ENCODE measurements at places on chromosomes 12 and 14. TPM values are rescaled to one million over a fixed set of nuclear protein-coding genes. Genes with fewer than 3 reads are reported as not detected.

The SERPINA9 gene
- total RNA-seq = 2.3 TPM

The CLEC9A gene
- not detected for total RNA-seq

The LALBA gene
- not detected for total RNA-seq

The FITM1 gene
- total RNA-seq = 0.78 TPM

The CFAP251 gene
- total RNA-seq = 6.9 TPM

DNA sequence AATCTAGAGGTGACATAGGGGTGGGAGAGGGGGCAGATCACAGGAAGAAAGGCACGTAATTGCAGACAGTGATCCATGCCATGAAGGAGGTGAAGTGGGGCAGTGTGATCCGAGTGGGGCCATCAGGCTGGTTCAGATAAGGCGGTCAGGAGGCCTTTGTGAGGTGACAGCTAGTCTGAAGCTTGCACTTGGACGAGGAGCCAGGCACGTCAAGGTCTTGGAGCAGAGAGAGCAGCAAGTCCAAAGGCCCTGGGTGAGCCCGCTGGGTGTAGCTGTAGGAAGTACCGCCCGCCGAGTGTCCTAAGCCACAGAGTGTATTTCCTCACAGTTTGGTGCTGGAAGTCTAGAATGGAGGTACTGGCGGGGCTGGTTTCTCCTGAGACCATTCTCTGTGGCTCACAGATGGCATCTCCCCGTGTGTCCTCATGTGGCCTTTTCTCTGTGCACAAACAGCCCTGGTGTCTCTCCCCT, 23.6 kb downstream of the RHOF start:
- peaks cover 37% of the 10 kb centered on the region for H3K4me1 ChIP-seq
- H3K36me3 ChIP-seq = no peaks in the 10 kb centered on the region
- no peak overlapping the region for H3K27ac ChIP-seq

GRCh38 chr12:15591811-15592210, 197.4 kb downstream of the EPS8 start:
- H3K27ac ChIP-seq = no peak overlapping the region
- H3K36me3 ChIP-seq = peaks cover 3% of the 10 kb centered on the region
- H3K4me1 ChIP-seq = no peaks in the 10 kb centered on the region
- H3K27me3 ChIP-seq = no peaks in the 10 kb centered on the region
- no peak for DNase-seq

DNA sequence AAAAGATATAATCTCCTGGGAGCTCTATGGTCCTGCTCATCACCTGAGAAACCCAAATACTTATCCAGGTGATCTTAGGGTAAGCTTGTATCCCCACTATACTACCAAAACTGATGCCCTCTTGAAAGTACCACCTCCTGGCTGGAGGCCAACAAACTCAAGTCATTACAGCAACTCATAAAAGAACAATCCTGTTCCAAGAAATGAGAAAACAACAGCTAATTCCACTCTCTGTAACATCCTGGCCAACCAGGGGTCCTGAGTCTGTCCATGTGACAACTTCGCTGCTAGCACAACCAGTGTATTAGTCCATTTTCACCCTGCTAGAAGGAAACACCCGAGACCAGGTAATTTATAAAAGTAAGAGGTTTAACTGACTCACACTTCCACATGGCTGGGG, 190.0 kb upstream of the BMP4 start:
- no peak for DNase-seq
- H3K27ac ChIP-seq = no peak overlapping the region
- H3K36me3 ChIP-seq = no peaks in the 10 kb centered on the region
- H3K27me3 ChIP-seq = no peaks in the 10 kb centered on the region
- no peak overlapping the region for H3K4me3 ChIP-seq
- H3K4me1 ChIP-seq = no peaks in the 10 kb centered on the region

DNA sequence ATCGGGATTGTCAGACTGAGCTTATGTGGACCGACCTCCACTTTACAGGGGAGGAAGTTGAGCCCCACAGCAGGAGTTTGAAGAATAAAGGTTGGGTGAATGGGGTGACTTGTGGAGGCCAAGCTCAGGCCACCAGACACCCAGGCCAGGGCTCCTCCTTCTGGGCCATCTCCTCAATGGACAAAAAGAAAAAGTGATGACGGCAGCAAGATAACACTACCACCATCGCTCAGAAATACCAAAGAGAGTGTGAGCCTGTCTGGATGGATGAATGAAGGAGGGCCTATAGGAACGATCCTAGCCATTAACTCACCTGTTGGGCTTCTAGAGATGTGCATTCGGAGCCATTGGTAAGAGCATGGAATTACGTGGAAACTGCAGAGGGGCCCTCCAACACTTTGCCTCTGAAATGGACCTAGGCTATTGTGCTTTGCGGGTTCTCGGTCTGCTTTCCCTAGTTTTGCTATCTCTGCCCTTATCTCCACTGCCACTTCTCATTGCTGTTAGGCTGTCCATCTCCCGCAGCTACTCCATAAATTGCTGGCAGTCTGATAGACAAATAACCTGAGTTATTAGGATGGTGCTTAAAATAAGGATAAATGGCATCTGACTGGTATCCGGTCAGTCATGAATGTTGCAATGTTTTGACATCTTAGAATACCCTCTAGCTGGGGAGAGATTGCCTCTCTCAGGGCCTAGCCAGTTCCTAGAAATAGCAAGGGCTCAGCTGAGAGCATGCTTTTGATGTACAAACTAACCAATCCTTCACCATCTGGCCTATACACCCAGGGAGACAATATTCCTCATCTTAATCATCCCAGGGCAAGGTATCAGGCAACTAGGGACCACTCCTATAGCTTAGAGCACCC, 9.6 kb upstream of the PLEK2 start:
- no peak overlapping the region for H3K4me3 ChIP-seq
- no peak for DNase-seq
- H3K4me1 ChIP-seq = no peaks in the 10 kb centered on the region
- no peaks in the 10 kb centered on the region for H3K27me3 ChIP-seq
- no peaks in the 10 kb centered on the region for H3K36me3 ChIP-seq
- no peak overlapping the region for H3K27ac ChIP-seq

DNA sequence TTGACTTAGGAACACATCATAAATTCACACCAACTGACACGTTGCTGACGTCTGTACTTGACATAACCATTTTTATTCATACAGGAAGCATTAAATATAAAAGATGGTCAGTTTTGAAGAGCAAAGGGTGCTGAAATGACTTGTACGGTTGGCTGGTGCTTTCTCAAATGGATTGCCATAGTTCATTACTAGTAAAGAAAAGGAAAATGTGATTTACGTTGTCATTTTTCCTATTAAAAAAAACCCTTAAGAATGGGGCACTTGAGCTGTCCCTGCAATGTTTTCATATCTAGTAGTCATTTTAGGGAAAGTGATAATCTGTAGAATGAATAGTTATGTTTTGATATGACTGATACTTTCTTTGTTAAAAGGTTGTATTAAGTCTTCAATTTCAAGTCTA, 22.5 kb upstream of the MANSC4 start:
- no peaks in the 10 kb centered on the region for H3K27me3 ChIP-seq
- no peak for DNase-seq
- peaks cover 28% of the 10 kb centered on the region for H3K36me3 ChIP-seq
- H3K4me3 ChIP-seq = no peak overlapping the region

DNA sequence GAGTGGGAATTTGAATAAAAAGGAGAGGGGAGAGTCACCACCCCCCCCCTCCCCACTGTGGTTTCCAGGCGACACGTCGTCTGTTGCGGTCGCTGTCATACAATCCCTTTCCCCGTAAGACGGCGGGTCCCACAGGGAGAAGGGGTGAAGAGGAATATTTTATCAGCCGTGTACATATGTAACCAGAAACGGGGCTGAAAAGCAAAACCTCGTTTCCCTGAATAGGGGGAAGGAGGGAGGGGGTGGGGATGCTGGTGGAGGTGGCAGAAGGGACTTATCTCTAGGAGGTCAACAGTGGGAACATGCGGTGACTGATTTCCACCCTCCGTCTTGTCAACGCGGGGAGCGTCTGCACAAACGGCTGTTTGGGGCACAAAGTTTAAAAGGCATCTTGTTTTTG, 171.4 kb downstream of the RBM19 start:
- H3K36me3 ChIP-seq = no peaks in the 10 kb centered on the region
- no peaks in the 10 kb centered on the region for H3K27me3 ChIP-seq
- H3K4me1 ChIP-seq = no peaks in the 10 kb centered on the region
- no peak overlapping the region for H3K4me3 ChIP-seq
- DNase-seq = no peak

DNA sequence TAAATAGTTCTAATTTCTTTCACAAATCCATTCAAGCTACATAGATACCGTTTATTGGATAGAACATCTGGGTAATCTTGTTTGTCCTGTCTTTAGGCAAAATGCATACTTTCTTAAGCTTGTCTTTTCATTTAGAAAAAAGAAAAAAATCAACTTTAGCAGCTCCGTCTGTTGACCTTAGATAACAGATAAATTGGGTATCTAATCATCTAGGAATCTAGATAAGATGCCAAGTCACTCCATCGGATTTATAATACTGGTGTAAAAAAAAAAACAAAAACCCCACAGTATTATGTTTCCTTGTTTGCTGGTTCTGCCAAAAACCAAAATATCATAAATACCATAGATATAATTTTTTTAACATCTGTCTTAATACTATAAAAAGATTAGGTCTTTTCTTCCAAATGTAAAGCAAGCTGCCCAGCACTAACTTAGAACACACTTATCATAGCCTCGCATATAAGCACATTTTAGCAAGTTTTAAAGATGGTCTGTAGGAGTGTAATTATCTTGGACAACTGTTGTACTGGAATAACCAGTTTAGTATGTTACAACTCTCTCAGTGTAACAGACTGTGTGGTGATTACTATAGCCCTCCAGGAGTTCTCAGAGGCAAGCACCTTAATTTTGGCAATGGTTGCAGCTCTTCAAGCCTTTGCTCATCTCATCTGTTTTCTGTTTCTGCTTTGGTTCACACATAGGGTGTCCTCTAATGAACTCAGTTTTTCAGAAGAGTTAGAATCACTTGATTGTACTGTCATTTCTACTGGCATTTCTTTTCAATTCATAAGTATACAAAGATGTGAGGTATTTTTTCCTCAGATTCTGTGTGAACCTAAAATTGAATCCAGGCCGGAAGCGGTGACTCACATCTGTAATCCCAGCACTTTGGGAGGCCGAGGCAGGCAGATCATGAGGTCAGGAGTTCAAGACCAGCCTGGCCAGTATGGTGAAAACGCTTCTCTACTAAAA, 83.1 kb downstream of the ANO6 start:
- no peaks in the 10 kb centered on the region for H3K27me3 ChIP-seq
- no peak for DNase-seq
- H3K4me3 ChIP-seq = no peak overlapping the region

DNA sequence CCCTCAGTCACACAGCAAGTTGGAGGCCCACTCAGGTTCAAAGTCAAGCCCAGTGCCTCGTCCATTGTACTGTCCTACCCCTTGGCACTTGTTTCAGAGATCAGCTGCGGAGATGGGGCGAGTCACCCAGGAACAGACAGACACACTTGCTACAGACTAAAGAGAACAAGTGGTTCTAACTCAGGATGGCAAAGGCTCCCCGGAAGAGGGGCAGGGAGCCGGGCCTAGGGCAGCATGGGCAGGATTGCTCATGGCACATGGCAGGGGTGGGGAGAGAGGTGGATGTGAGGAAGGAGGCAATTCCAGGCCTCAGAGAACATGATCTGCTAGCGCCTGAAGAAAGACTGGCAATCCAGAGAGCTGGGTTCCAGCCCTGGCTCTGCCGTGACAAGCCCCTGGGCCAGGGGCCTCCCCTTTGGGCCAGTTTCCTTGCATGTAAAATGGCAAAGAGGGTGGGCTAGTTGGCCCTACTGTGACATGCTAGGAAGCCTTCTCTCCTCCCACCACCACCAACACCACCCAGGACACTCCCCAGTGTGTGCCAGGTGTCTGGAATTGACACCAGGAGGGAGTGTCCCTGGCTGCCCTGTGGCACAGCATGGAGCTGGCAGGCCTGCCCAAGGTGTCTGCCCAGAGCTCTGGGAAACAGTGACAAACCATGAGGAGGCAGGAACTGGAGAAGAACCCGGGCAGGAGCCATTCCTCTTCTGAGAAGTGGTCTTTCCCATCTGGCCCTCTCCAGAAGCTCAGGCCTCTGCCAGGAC, 24.0 kb upstream of the IRF2BPL start:
- H3K4me3 ChIP-seq = no peak overlapping the region
- peaks cover 37% of the 10 kb centered on the region for H3K4me1 ChIP-seq
- no peaks in the 10 kb centered on the region for H3K36me3 ChIP-seq
- no peaks in the 10 kb centered on the region for H3K27me3 ChIP-seq

DNA sequence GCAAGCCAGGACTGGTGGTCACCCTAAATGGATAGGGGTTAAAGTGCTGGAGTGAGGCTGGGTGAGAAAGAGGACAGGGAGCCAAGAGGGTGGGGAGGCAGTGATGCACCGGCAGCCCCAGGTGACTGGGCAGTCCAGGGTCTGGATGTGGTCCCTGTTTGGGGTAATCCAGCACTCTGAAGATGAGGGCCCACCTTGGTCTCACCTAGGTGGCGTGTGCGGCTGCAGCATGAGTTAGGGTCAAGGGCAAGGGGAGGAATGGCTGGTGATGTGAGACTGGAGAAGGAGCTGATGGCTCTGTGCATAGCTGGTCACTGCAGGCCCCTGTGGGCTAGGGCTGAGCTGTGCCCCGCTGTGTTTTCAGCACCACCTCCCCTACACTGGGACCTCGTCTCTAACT, 1.6 kb upstream of the C1RL start:
- no peak overlapping the region for H3K4me3 ChIP-seq
- DNase-seq = no peak
- H3K27ac ChIP-seq = no peak overlapping the region
- H3K4me1 ChIP-seq = peaks cover 10% of the 10 kb centered on the region

DNA sequence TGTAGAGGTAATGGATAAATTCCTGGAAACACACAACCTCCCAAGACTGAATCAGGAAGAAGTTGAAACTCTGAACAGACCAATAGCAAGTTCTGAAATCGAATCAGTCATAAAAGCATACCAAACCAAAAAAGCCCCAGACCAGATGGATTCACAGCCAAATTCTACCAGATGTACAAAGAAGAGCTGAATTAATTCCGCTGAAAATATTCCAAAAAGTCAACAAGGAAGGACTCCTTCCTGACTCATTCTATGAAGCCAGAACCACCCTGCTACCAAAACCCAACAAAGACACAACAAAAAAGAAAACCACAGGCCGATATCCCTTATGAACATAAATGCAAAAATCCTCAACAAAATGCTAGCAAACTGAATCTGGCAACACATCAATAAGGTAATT, 81.5 kb downstream of the SLC38A4 start:
- no peaks in the 10 kb centered on the region for H3K27me3 ChIP-seq
- no peaks in the 10 kb centered on the region for H3K36me3 ChIP-seq
- no peak for DNase-seq
- no peak overlapping the region for H3K27ac ChIP-seq
- H3K4me3 ChIP-seq = no peak overlapping the region

GRCh38 chr14:69625299-69626131, 14.1 kb downstream of the SUSD6 start:
- H3K27ac ChIP-seq = no peak overlapping the region
- peak; percentile 13 for DNase-seq
- H3K4me3 ChIP-seq = peak overlapping the region; percentile 0
- no peaks in the 10 kb centered on the region for H3K36me3 ChIP-seq

DNA sequence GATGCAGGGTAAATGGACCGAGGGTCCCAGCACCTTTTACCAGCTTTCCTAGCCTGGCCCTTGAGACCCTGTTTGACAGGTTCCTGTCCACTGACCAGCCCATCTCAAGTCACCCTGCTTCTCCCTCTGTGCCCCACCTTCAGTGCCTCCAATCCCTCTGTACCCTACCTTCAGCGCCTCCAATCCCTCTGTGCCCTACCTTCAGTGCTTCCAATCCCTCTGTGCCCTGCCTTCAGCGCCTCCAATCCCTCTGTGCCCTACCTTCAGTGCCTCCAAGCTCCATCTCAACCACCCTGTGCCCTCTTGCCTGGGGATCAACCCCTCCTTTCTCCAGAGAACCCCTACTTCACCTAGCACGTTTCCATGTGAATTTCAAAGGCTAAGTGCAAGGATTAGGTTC, 54.3 kb downstream of the ZFP36L1 start:
- DNase-seq = no peak
- H3K36me3 ChIP-seq = no peaks in the 10 kb centered on the region
- no peak overlapping the region for H3K4me3 ChIP-seq
- H3K27me3 ChIP-seq = no peaks in the 10 kb centered on the region
- H3K27ac ChIP-seq = no peak overlapping the region

Measured in thoracic aorta (tissue), 2 donors.